Placental pericyte (primary cell): ENCODE measurements at places on chromosomes 2 and 18. TPM values are rescaled to one million over a fixed set of nuclear protein-coding genes. Genes with fewer than 3 reads are reported as not detected.

The ZRANB3 gene
- total RNA-seq, result 4.6 and 9.3 TPM in 2 replicates

The NBAS gene
- 77.7 TPM in 2 replicates for total RNA-seq

The CCDC102B gene
- 5.0 and 16.0 TPM in 2 replicates for total RNA-seq

The STARD6 gene
- not detected in 2 replicates for total RNA-seq
